Caudate nucleus (tissue), 63 donors: ENCODE measurements at places on chromosomes 16 and 17.

DNA sequence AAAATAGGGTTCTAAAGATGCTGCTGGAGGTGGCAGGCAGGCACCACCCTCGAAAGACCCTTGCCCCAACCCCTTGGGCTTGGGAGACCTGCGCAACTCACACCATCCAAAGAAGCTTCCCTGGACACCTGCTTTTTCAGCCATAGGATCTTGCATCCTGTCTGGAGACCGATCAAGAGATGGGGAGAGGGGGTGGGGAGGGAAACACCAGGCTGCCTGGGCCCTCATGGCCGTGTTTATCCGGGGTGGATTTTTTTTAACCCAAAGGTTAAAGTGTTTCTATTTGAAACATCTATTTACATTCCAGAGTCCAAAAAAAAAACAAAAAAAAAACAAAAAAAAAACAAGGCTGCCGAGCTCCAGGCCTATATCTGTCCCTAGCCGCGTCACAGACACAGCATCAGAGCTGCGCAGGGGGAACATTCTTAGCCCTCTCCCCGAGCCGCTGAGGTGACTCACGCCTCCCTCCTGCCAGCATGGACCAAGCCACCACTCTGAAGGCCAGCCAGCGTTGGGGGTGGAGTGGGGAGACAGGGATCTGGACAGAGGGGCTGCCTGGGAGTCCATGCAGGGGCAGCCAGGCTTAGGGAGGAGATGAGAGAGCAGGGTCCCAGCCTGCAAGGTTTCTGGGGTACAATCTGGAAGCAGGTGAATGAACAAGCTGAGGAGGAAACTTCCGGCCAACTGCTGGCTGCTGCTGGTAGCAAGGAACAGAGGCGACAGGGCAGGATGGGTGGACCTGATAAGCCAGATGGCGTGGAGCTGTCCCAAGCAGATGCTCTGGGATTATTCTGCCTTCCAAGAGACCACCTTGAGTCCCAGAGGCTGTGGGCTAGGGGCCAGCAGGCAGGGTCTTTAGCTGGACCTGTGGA lies 14.8 kb downstream of the HDAC5 start:
- DNase-seq: no peak

DNA sequence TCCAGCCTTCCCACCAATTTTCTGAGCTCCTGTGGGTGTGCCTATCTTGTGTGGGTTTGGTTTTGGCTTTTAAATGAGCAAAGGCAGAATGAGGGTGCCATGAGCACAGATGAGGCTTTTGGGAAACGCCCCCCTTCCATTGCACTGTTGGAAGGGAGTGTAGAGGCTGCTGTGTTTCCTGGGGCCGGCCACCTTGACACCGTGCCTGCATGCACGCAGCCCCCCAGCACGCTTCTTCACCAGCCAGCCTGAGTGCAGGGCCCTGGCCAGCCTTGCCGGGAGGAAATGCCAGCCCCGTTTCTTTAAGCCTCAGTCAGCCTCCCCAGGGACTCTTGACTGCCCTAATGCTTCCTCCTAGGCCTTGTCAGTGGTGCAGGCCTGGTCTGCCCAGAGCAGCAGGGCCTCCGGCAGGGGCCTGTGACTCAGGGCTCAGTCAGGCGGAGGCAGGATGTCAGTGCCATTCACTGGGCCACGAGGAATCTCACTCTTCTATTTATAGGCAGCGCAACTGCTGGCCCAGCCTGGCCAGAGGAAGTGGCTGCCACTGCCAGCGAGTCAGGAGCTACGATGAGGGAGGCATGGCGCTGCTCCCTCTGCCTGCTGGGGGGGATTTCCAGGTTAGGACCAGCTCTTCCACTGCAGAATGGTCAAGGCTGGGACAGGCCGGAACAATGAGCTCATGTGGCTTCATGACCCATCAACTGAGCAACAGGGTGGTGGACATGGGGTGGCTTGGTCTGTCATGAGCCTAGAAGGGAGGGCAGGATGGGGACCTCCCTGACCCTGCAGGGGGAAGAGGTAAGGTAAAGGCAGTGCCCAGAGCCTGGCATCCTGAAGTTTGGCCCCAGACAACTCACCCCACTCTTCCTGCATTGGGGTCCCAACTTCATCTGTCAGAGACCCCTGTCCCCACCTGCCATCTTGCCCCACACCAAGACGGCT lies 205.2 kb downstream of the RAB11FIP4 start:
- no peak for DNase-seq

- DNase-seq: no peak
Measured at GRCh38 chr16:60107437-60107836, 1373.3 kb upstream of the GOT2 start.

- DNase-seq: no peak
Measured at GRCh38 chr16:81172769-81173658, 65.5 kb upstream of the BCO1 start.

DNA sequence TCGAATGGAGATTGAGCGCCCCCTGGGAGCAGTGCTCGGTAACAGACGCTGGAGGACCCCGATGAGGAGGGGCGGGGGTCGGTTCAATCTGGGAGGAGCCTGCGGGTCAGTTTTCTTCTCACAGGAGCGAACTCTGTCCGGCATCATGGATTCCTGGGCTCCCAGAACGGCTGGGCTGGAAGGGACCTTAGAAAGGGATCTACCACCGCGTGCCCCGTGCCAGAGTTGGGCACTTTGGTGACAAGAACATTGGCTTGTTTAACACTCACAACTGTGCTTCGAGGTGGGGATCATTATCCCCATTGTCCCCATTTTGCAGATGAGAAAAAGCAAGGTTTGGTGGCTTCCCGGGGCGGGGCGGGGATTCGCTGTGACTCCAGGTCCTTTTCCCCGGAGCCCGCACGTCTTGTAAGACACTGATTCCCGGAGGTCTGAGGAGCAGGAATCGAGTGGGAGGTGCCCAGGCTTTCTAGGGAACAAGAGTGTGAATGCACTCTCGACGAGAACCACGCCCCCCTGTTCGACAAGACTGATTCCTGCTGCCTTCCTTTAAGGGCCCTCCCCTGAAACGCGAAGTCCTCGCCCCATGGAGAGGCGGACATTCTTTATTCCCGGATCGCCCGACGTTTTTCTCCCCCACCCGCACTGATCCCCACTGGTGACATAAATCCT lies 1.5 kb upstream of the FBXL19 start:
- DNase-seq: peak; percentile 23

GRCh38 chr16:73418051-73418450 lies 370.1 kb upstream of the ZFHX3 start:
- DNase-seq: no peak

GRCh38 chr17:59397316-59398073 lies 66.0 kb downstream of the YPEL2 start:
- DNase-seq: no peak

DNA sequence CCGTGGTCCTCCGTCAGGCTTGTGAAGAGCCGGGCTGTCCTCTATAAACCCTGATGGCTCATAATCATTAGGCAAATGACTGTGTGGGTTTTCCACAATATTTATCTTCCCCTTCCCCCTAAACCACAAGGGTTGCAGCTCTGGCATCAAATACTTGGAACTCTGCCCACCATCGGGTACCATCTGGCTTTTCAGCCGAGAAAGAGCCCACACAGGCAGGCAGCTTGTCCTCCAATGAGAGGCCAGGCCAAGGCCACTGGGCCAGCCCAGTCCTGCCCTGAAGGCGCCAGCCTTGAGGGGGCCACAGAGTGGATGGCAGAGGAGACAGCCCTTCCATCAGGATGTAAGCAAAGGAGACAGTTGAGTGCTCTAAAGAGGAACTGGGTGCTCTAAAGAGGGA lies 31.8 kb upstream of the NAT9 start:
- DNase-seq: no peak

DNA sequence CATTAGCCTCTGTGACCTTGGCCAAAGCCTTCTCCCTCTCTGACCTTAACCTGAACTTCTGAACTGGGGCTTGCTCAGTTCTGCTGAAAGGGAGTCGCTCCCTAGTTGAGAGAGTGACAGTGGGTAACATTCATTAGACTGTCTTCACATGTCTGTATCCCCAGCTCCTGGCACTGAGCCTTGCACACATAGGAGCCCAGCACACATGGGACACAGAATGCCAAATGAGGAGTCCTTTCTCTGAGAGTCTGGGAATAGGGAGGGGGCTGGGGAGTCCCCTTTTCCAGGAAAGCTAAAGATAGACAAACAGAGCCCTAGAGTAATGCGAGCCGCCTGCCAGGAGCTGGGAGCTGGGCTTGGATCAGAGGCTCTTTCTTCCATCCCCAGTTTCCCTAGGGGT lies 2.5 kb downstream of the TAC4 start:
- no peak for DNase-seq
